ENCODE measurements at places on chromosomes 4 and X.

DNA sequence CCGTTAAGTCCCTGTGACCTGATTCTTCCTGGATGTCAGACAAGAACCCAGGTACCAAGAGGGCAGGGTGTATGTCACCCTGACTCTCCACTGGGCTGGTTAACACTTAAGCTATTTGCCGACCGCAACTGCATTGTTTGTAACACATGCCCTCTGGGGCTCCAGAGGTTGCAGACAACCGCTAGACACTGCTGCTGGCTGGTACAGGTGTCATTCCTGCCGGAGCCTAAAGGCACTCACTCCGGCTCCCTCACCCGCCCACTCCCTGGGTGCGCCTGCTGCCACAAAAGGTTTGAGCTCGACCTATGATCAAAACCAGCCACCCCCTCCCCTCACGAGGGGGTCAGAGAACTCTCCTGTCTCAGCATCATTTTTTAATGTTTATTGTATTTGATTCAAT lies 208.2 kb downstream of the FAT4 start:
- no peak for DNase-seq

- DNase-seq: no peak
These were observed 54.3 kb downstream of the WWC2 start for GRCh38 chr4:183153190-183153916.

DNA sequence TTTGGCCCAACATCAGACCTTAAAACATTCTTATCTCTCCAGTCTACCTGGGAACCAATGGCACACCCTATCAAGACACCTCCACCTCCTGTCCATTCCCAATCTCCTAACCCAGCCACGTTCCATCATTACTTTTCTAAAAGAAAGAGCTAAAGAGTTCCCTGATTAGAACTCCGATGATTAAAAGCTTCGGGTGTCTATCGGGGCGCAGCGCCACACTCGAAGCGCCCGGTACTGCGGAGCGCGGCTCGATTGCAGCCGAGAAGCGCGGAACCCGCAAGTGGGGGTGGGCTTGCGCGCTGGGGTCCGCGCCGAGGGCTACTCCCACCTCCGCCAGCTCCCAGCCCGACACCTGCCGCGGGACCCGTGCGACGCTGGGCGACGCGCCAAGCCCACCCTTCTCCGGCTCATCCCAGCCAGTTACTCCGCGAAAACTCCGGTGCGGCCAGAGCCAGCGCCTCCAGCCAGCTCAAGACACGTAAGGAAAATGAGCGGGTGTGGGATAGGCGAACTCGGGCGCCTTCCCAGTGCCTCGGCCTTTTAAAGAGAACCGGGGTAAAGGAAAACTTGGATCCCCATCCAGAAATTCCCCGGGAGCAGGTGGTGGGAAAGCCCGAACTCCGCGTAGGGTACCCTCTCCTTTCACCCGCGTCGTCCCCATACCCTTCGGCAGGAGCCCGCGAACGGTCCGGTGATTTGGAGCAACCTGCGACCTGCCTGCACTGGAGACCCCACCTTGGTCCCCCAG lies 593 bp downstream of the NPY1R start:
- DNase-seq: no peak

GRCh38 chr4:53626491-53626890 lies 35.2 kb upstream of the LNX1 start:
- no peak for DNase-seq

DNA sequence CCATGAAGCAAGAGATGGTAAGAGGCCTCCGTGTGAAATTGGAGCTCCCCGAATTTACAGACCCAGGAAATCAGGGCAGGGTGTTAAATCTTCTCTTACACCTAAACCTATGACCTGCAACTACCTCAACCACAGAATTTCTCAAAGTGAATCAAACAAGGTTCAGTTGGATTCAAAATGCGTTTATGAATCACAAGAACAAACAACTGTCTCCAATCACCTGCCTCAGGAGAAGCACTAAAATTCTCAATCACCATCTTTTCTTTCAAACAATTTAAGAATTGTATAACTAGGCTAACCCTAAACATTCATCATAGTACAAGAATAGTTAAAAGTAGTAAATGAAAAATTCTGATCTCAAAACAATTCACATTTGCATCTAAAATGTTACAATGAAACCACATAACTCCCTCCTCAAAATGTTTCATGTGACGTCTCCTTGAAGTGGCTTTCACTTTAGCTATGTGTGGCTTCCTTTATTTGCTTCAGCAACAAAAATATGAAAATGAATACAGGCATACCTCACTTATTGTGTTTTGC lies 19.2 kb downstream of the PPP3CA start:
- no peak for DNase-seq
